T-helper 17 cell (primary cell): ENCODE measurements at places on chromosomes 1 and 21.

GRCh38 chr1:58363585-58363984, 182.9 kb downstream of the OMA1 start:
- DNase-seq: no peak

GRCh38 chr1:102858695-102859094, 249.6 kb downstream of the COL11A1 start:
- no peak for DNase-seq

- DNase-seq: no peak
These were observed 65.0 kb downstream of the LRRC40 start for GRCh38 chr1:70140343-70140742.

GRCh38 chr1:160416369-160416768, 16.0 kb downstream of the VANGL2 start:
- no peak for DNase-seq

GRCh38 chr21:14824126-14824525, 240.7 kb downstream of the NRIP1 start:
- DNase-seq: no peak

DNA sequence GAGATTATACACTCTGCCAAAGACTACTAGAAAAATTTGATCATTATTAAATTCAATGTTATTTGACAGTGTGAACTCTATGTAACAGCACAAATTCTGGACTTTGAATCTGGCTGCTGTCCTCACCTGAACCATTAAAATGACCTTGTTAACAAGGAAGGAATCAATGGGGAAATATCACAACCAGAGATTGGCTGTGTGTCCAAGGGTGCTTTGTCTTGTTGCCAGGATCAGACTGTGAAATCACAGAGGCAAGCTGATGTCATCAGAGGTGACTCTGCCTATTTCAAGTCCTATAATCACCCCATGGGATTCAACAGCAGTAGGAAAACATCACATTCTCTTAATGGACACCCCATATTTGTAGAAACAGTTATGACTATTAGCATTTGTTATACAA, 46.8 kb downstream of the ADAMTS5 start:
- DNase-seq: no peak

GRCh38 chr21:35309316-35309715, 260.2 kb upstream of the RUNX1 start:
- DNase-seq: no peak

DNA sequence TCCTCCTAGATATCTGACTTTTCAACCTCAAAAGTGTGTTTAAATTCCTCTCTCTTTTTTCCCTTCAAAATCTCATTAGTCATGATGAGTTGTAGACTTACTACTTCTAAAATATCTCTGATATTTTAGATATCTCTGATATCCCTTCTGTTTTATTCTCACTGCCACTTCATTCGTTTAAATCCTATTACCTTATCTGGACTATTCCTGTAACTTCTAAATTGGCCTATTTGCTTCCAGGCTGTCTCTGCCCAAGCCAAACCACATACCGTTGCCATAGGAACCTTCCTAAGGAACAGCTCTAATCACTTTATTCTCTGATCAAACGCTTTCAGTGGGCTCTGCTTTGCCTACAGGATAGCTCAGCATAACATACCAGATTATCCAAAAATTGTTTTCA, 333.1 kb upstream of the CHRM3 start:
- no peak for DNase-seq

DNA sequence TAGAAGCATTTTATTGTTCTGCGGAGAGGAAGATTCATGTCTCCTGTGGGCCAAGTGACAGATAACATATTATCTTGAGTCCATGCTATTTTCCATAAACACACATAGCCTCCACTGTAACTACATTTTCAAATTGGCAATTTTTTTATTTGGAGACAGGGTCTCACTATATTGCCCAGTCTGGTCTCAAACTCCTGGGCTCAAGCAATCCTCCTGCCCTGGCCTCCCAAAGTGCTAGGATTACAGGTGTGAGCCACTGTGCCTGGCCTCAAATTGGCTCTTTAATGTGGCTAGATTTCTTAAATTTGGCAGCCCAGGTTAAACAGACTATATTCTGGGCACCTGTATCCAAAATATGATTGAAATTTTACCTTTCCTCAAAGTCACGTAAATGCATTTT, 13.8 kb downstream of the NOS1AP start:
- no peak for DNase-seq

GRCh38 chr1:92479587-92479986, 7.1 kb downstream of the GFI1 start:
- DNase-seq: no peak

GRCh38 chr21:25079053-25079452, 528.2 kb downstream of the MRPL39 start:
- no peak for DNase-seq

- DNase-seq: no peak
These were observed 24.6 kb downstream of the RNASEL start for GRCh38 chr1:182564406-182565004.

DNA sequence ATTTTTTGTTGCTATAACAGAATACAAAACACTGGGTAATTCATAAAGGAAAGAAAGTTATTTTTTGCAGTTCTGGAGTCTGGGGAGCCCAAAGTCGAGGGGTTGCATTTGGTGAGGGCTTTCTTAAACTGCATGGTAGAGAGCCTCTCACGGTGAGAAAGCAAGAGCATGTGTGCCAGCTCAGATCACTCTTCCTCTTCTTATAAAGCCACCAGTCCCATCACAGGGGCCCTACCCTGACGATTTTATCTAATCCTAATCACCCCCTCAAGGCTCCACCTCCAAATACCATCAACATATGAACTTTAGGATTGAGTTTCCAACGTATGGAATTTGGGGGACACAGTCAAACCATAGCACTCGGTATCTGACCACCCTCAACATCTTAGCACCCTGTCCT, 1.0 kb upstream of the STRIP1 start:
- DNase-seq: no peak

DNA sequence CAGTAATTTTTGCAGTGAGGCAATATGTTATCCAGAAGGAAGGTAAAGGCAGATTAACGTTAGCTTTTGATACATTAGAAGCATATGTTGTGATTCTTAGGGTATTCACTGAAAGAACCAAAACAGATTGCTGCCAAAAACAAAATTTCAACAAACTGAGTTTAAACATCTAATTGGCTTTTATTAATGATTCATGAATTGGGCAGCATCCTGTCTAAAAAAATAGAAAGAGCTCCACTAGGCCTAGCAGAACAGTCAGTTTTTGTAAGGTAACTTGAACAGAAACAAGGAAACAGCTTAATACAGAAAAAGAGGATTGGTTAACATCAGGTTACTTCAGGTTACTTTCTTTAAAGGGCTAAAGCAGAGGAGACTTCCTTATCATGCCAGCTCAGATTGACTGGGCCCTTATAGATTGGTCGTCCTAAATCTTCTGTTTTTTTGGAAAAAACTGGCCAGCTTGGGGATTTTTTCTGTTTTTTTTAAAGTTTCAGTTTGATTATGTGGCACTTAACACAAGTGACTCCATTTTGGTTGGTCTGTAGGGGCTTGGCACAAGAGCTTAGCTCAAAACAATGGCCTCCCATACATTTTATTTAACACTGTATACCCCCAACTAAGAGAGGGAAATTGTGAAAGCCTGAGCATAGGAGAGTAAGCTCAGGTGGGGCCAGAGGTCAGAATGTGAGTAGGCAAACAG, 36.8 kb upstream of the GALNT2 start:
- DNase-seq: no peak

GRCh38 chr1:231523816-231524215, 4.7 kb upstream of the TSNAX start:
- no peak for DNase-seq

- DNase-seq: no peak
These were observed 124.8 kb downstream of the KCNN3 start for GRCh38 chr1:154745286-154745731.

DNA sequence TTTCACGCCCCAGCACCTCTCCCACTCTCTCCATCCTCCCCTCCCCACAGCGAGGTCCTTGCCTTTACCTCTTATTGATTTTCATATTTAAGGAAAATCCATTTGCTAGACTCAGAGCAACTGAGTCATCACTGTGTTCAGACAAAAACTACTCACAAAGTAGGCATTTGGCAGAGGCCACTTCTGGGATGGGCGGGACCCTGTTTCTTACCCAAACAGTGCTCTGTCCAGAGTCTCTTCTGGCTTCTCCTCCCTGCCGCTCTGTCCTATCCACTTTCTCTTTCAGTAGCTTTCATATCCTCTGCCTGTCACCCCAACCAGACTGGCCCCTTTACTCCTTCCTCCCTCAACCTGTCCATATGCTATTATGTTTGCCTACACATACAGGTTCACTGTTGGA, 2.4 kb upstream of the NAV1 start:
- no peak for DNase-seq

DNA sequence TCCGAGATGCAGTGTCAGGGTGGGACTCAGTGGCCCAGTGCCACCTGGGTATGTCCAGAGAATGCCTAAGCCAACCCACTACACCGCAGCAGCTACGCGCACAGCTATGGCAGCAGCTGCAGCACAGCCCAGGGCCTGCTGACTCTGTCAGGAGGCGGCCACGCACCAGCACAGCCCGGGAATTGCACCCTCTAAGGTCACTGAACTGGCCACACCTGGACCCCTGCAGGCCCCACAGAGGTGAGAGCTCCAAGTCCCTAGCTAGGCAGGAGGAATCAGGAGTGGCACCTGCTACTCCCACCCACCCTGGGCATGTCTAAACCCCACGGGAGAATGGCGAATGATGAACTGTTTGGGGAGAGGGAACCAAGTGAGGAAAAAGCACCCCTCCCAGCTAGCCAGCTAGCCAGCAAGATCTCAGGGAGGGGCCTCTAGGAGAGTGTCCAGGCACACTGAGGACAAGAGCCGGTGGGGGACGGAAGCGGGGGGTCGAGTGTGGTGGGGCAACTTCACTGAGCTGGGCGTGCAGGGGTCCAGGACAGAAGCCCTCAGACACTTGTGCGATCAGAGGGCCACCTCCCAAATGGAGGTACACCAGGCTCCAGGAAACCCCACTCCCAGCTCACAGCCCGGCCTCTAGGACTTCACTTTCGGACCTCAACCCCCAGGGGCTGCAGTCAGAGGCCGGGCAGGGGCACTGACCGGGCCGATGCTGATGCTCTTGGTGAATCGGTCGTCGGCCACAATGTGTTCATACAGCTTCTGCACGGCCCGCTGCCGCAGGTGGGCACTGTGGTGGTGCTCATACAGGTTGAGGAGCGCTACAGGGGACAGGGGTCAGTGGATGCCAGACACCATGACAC, 13.9 kb downstream of the LSS start:
- DNase-seq: no peak

- DNase-seq: no peak
These were observed 221.3 kb upstream of the KCTD3 start for GRCh38 chr1:215345766-215346165.

DNA sequence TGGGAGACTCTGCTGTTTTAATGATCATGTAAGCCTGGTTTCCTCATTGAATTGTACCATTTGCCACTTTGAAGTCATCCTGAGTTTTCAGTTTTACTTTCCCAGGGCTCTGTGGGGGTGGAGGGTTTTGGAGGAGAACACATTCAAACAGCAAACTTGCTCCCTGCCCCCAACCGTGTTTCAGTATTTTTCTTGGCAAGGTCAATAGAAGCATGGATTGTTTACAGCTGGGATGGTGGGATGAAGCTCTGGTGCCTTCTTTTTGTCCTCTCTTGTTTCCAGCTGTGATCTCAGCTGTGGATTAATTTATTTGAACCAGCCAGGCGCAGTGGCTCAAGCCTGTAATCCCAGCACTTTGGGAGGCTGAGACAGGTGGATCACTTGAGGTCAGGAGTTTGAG, 54.3 kb upstream of the SERBP1 start:
- no peak for DNase-seq

DNA sequence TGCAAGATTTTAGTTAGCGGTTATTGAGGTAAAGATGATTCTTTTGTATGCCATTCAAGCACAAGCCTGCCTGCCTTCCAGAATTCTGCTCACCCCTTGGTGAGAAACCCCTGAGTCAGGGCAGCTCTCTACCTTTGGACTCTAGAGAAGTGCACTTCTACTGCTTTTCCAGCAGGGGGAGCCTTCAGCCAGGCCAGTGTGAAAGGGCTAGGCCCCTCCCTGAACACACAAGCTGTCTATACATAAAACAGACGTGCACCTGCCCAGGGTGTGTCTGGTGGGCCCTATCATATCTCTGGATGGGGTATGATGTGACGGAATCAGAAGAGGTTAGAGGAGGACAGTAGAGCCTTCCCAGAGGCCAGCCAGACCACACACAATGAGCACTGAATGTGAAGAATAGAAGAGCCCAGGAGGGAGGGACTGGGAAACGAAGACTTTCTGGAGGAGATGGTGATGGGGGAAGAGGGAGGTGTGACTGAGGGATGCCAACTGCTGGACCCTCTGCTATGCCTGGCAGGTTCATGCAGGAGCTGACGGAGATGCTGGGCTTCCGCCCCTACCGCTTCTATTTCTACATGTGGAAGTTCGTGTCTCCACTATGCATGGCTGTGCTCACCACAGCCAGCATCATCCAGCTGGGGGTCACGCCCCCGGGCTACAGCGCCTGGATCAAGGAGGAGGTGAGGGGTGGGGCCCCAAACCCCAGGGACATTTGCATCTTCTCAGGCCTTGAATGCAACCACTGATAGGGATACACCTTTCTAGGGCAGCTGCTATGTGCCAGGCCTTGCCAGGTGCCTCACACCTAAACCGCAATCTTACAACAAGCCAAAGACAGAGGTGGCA, 13.0 kb upstream of the KCNC4 start:
- peak; percentile 32 for DNase-seq

GRCh38 chr1:248821641-248822040, 4.1 kb downstream of the SH3BP5L start:
- DNase-seq: no peak

DNA sequence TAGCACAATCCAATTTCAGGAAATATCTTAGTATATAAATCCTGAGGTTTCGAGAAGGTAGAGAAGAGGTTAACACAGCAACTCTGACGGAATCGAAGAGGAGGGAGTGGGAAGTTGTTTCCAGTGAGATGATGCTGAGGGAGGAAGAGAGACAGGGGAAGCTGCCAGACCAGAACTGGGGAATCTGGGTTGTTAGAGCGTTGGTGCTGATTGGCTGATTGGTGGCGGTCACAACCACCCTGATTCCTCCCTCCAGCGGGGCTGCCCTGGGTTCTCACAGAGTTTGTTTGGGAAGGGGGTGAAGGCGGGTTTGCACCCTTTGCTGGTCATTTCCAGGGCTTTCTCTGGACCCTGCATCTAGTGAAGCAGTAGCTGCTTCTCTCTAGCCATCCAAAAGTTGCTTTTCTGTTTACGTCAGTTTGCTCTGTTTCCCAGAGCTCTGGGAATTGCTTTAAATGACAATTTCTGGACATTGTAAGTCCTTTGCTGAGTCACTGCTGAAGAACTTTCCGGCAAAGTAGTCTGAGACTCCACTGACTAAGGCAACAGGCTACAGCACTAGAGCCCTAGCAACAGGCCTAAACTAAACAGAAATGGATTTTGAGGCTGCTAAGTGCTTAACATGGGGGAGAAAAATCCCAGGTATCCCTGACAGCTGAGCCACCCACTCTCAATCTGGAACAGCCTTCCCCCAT, 90.1 kb downstream of the TENT5C start:
- DNase-seq: no peak

GRCh38 chr1:232140419-232141166, 489.3 kb downstream of the SIPA1L2 start:
- DNase-seq: no peak
